ENCODE measurements at places on chromosomes 13 and 19.
A peak's percentile ranks its signal among the peaks of the same experiment; 100 is the strongest.

GRCh38 chr19:45862271-45862563 lies 730 bp downstream of the SYMPK start:
- no peak for DNase-seq

DNA sequence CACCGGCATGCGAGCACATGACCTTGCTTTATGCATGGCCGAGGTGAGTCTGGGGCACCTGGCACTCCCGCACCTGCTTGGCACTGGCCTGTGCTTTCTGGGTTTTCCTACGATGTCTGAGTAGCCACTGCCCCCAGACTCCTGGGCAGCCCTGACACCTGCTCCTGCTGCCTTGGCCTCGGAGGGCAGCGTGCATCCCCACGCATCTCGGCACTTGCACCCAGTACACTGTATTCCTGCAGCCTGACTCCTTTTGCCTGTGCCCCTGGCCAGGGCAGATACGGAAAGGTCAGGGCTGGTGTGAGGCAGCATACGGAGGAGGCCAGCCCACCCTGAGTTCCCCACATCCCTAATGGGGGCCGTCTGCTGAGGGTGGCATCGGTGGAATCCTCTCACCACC lies 340.6 kb downstream of the TEX29 start:
- DNase-seq: no peak

GRCh38 chr19:55670280-55671053 lies 4.6 kb upstream of the EPN1 start:
- no peak for DNase-seq

- DNase-seq: no peak
These were observed 5.6 kb downstream of the LYL1 start for GRCh38 chr19:13097033-13097462.

DNA sequence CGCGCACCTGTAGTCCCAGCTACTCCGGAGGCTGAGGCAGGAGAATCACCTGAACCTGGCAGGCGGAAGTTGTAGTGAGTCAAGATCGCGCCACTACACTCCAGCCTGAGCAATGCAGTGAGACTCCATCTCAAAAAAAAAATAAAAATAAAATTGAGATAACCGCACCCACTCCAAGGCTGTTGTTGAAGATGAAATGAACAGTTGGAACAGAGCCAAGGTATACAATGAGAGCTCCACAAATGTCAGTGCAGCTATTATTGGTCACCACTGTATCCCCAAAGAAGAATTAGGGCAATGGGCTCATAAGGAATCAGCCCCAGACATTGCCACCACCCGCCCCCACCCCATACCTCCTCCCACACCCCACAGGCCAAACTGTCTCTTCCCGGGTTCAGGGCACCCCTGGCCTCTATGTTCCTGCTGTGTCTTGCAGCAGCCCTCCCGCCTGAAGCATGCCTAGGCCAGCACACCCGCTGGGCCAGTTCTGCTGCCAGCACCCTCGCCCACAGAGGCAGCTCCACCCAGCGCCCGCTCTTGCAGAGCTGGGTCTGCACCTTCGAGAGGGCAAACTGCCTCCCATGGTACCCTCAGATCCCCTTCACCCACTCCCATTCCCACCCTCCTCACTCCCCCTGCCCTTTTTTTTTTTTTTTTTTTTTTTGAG lies 3.5 kb upstream of the S1PR5 start:
- no peak for DNase-seq

DNA sequence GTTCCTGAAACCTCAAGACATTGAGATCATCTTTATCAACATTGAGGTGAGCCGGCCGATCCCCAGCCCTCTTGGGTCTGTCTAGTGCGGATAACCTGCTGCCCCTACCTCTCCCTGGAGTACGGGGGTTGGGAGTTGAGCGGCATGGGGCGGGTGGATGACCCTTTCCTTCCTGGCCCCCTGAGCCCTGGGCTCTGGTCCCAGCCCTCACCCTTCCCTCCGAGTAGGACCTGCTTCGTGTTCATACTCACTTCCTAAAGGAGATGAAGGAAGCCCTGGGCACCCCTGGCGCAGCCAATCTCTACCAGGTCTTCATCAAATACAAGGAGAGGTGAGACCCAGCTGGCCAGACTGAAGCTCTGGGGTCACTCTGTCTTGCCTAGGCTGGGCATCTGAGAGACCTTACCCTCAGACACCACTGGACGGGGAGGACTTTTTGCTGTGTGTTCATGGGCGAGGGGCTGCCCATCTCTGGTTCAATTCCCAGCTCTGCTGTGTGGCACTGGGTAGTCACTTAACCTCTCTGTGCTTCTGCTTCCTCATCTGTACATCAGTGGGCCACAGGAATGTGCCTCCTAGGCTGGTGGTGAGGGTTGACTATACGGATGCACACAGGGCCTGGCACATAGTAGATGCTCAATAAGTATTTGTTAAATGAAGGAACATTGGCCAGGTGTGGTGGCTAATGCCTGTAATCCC lies 52.7 kb downstream of the VAV1 start:
- no peak for DNase-seq

- peak; percentile 83 for DNase-seq
These were observed 11.7 kb upstream of the CLN5 start for GRCh38 chr13:76980075-76980718.

- no peak for DNase-seq
These were observed 125.1 kb downstream of the AKAP11 start for GRCh38 chr13:42396901-42397655.

DNA sequence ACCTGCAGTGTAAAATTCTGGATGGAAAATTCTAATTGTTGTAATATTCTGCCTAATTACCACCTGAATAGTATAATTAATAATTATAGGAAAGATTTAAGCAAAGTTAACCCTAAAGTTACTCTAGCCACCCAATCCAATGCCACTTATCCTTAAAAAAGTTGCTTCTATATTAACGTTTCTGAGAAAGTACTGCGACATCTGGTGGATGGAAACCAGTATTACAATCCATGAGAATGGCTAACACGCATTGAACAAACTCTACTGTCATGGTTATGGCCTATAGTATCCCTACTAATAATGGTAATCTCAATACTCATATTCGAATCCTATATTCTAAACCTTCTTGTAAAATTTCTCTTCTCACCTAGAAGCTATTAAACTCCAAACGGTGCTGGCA lies 1551.8 kb downstream of the SLITRK1 start:
- no peak for DNase-seq

- no peak for DNase-seq
These were observed 161.4 kb downstream of the EFNB2 start for GRCh38 chr13:106373989-106374572.

DNA sequence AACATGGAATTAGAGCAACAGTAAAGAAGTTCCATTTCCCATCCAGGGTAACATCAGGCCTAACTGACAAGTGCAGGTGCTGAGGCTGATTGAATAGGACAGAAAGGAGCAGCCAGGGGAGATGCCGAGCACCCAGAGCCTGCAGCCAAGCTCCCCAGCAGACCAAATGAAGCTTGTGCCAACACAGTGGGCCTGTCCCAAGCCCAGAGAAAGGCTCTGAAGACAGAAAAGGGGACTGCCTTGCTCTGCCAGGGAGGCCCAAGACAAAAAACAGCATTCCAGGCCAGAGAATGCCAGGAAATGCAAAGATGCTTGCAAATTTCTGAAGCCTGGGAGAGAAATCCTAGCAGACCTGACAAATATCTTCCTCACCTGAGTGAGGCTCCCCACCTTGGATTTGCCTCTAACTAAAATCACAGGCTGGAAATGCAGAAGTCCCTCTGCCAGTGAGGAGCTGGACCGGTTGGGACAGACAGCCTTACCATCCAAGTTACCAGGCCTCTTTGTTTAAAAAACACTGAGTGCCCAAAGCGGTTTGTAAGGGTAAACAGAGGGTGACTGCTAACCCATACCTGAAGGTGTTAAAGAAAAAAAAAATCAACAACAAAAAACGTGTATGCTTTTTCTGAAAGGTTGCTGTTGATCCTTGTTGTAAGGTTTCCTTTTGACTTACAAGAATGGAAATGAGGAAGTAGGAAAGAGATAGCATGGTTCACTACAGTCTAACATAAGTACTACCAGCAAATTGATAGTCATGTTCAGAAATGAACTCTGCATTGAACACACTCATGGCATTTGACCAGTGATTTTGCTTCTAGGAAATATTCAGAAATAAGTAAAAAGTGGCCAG lies 11.8 kb upstream of the HMGB1 start:
- no peak for DNase-seq

DNA sequence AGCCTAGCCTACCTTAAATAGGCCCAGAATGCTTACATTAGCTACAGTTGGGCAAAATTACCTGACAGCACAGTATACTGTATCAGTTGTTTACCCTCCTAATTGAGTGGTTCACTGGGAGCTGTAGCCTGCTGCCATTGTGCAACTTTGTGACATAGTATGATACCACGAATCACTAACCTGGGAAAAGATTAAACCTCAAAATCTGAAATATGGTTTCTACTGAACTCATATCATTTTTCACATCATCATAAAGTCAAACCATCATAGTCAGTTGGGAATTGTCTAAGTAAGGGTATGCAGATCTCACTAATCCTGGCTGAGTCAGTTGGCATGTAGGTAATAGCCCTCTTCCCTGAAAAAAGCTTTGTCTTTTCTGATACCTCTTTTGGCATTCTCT lies 9.2 kb downstream of the PAN3 start:
- DNase-seq: no peak

DNA sequence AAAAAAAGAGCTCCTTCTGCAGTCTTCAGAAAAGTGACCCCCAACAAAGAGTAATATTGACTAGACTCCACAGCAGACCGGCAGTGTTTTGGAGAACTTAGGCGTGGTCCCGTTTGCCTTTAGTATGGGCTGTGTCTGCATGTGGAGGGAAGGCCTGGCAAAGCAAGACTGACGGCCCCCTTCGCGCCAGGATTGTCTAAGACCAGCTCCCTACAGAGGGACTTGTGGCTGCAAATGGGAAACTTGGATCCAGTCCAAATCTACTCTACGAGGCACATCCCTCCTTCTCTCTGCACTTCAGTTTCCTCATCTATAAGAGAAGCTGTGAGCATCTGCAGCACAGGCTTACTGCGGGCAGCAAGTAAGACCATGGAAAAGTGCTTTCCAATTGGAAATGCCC lies 350.0 kb downstream of the ZNF536 start:
- no peak for DNase-seq

DNA sequence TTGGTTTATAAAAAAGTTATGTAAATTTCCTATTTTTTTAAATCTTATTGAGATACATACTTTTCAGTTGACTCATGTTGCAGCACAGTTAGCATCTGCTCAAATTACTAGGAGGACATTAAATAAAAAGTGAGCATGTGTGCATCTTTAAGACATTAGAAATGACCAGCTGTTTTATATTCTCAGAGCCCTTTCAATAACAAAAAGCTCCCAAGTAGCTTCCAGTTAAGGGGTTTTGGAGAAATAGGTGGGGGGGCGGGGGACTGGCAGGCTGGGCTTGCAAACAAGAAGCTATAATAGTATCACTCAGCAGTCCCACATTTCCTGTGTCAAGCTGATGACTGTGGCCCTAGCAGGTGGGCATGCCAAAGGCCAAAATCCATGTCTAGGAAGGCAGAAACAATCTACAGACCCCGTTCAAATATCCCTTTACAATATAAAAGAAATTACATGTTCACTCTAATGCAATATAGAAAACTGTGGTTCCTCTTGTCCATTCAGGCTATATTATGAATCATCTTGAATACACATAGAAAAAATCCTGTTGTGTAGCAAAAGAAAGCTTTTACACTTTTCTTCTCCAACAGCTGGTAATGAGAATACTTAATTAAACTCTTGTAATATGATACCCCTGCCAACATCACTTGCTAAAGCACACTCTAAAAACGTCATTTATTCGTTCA lies 1713.2 kb upstream of the SLC10A2 start:
- no peak for DNase-seq

GRCh38 chr19:53012006-53012405 lies 1.7 kb upstream of the ERVV-1 start:
- DNase-seq: no peak

DNA sequence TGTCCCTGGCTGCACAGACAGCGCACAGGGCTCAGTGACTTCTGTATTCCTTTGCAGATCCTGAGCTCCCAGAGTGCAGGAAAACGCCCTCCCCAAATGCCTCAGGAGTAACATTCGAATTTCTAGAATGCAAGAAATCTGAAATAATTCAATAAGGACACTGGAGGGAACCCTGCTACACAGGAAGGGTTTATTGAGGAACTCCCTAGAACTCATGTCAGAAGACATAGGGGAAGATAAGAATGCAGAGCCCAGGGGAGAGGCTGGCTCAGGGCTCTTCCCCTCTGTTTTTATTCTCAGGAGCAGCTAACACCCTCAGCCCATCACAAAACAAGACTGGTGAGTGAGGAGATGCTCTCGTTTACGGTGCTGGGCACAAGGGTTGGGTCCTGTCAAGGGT lies 6.8 kb downstream of the LILRA1 start:
- DNase-seq: no peak

GRCh38 chr19:4059891-4060620 lies 6.6 kb downstream of the ZBTB7A start:
- no peak for DNase-seq

GRCh38 chr19:2188708-2189385 lies 25.1 kb downstream of the DOT1L start:
- DNase-seq: no peak

DNA sequence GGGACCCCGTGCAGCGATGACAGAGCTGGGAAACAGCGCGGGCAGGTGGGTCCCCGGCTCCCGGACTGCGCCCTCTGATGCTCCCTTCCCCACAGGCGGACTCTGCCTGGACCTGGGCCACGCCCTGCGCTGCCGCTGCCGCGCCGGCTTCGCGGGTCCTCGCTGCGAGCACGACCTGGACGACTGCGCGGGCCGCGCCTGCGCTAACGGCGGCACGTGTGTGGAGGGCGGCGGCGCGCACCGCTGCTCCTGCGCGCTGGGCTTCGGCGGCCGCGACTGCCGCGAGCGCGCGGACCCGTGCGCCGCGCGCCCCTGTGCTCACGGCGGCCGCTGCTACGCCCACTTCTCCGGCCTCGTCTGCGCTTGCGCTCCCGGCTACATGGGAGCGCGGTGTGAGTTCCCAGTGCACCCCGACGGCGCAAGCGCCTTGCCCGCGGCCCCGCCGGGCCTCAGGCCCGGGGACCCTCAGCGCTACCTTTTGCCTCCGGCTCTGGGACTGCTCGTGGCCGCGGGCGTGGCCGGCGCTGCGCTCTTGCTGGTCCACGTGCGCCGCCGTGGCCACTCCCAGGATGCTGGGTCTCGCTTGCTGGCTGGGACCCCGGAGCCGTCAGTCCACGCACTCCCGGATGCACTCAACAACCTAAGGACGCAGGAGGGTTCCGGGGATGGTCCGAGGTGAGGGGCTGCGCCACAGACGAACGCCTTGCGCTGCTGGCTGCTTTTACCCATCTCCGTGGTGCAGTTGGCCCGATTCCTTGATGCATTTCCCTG lies 7.8 kb upstream of the SELENOV start:
- DNase-seq: peak; percentile 47

- DNase-seq: no peak
These were observed 3.0 kb downstream of the ANGPTL4 start for GRCh38 chr19:8366961-8367326.

- DNase-seq: no peak
These were observed 67.2 kb upstream of the UBL3 start for GRCh38 chr13:29917650-29918049.

- no peak for DNase-seq
These were observed at the start of gene S1PR5 for GRCh38 chr19:10517361-10517759. Gene S1PR5, minus strand, starts transcription at chr19:10517447. Its CDS starts 2,436 bp downstream, at chr19:10515011.

- no peak for DNase-seq
These were observed 69.8 kb downstream of the ALOX5AP start for GRCh38 chr13:30805132-30805537.

GRCh38 chr19:33731881-33732280 lies 64.8 kb upstream of the KCTD15 start:
- no peak for DNase-seq

GRCh38 chr13:111945086-111945485 lies 121.9 kb upstream of the SOX1 start:
- no peak for DNase-seq
